ENCODE measurements at places on chromosomes 6 and 20. TPM values are rescaled to one million over a fixed set of nuclear protein-coding genes. Genes with fewer than 3 reads are reported as not detected.

GRCh38 chr6:108763931-108764579 is 84.2 kb upstream of the ARMC2 start:
- peak overlapping the region; percentile 12 for H3K4me3 ChIP-seq
- peak overlapping the region; percentile 75 for H3K27ac ChIP-seq
- no peaks in the 10 kb centered on the region for H3K36me3 ChIP-seq
- H3K27me3 ChIP-seq, result no peaks in the 10 kb centered on the region
- peak; percentile 93 for DNase-seq

- no peak overlapping the region for H3K27ac ChIP-seq
- no peaks in the 10 kb centered on the region for H3K27me3 ChIP-seq
- H3K4me3 ChIP-seq, result no peak overlapping the region
- H3K4me1 ChIP-seq, result no peaks in the 10 kb centered on the region
- no peaks in the 10 kb centered on the region for H3K36me3 ChIP-seq
Observed at GRCh38 chr6:101851911-101852310, 458.4 kb downstream of the GRIK2 start.

DNA sequence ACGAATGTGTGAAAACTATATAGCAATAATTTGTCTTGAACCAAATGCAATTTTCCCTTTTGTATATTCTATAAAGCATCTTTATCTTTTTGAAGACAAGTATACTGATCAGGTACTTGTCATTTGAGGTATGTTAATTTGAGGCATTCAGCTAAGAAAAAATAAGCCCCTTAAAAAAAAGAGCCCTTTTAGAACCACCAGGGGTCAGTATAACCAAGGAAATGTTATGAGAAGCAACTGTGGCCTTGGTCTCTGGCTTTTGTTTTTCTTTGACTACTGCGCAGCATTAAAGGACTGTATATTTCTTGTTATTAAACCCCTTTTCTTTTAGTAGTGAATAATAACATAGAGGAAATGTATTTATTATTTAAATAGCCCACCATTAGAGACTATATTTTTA is 43.1 kb downstream of the CD109 start:
- no peak overlapping the region for H3K4me3 ChIP-seq
- H3K27ac ChIP-seq, result no peak overlapping the region
- H3K36me3 ChIP-seq, result no peaks in the 10 kb centered on the region

DNA sequence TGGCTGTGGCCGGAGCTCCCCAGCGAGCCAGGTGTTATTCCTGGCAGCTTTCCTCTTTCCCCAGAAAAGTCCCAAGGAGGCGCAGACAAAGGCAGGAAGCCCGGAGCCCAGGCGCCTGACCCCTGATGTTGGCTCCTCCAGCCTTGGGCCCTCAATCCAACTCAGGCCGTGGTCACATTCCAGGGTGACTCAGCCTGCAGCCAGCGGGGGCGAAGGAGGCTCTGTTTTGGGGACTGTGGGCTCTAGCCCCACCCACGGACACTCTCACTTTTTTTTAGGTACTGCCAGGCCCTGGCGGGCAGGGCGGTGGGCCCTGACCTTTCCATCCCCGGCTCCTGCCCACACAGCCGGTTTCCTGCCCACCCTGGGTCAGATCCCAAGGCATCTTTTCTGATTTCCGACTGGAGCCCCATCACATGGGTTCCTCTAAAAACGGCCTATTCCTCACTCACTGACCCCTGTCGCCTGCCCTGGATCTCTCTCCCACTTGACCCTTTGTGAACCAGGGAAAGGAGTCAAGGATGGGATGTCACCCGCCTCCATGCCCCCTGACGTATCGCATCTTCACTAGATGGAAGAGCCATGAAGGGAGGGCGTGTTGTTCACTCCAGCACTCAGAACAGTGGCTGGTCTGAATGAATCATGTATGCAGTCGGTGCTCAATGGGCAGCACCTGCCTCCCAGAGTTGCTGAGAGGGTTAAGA is 5.5 kb downstream of the PTGIS start:
- H3K27me3 ChIP-seq, result peaks cover 17% of the 10 kb centered on the region
- no peak for DNase-seq
- H3K27ac ChIP-seq, result no peak overlapping the region
- peaks cover 11% of the 10 kb centered on the region for H3K4me1 ChIP-seq
- no peaks in the 10 kb centered on the region for H3K36me3 ChIP-seq

GRCh38 chr20:9886227-9886626 is 47.4 kb upstream of the PAK5 start:
- H3K27me3 ChIP-seq, result no peaks in the 10 kb centered on the region
- no peak for DNase-seq
- H3K27ac ChIP-seq, result no peak overlapping the region

DNA sequence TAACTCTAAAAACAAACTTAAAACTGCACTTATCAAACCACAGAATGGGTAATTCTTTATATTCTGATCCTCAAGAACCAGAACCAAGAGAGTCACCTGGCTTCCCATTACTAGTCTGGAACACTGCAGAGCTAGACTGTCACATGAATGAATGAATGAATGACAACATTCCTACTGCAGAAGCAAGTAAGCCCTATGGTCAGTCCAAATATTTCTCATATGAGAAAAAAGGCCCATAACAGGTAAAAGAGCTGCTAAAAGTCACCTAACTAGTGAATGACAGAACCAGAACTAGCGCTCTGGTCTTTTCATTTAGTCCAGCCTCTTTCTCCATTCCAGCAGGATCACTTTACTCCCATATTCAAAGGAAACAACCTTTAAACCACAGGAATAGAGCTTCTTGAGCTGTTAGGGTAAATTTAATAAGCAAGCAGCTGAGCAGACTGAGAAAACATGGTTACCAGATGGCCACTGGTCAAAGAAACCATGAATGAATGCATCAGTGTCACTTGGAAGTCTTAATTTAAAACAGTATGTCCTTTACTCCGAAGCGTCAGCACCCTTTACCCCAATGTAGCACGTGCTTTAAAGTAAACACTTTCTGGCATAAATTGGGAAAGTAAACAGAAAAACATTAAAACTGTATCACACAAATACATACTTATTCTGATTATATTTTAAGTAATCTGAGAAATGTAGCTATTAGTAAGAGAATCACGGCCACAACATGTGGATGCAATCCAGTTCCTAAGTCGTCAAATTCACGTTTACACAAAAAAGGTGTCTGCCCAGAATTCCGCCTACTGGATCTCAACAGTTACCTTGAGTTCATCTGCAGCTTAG is 1.4 kb downstream of the PREP start:
- H3K4me3 ChIP-seq, result peak overlapping the region; percentile 96
- H3K36me3 ChIP-seq, result no peaks in the 10 kb centered on the region
- H3K27me3 ChIP-seq, result no peaks in the 10 kb centered on the region
- peak overlapping the region; percentile 80 for H3K27ac ChIP-seq

DNA sequence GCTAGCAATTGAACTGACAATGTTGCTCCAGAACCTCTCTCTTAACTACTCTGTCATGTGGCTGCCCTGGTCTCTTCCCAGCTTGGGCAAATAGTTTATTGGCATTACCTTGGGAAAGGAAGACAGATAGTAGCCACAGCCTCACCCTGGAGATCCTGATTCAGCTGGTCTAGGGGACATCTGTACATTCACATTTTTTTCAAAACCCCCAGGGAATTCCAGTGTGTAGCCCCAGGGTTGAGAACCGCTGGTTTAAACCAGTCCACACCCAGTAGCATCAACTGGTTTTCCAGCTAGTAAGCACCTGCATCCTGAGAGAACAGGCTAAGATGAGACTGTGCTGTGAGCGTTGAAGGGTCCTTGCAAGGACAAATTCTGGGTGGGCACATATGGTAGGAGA is 9.6 kb downstream of the SCUBE3 start:
- no peak overlapping the region for H3K4me3 ChIP-seq
- H3K27ac ChIP-seq, result no peak overlapping the region
- no peaks in the 10 kb centered on the region for H3K36me3 ChIP-seq
- no peaks in the 10 kb centered on the region for H3K27me3 ChIP-seq

GRCh38 chr6:170175644-170176135 is 115.2 kb downstream of the DLL1 start:
- H3K4me1 ChIP-seq, result no peaks in the 10 kb centered on the region
- no peak overlapping the region for H3K4me3 ChIP-seq
- H3K27ac ChIP-seq, result no peak overlapping the region
- no peaks in the 10 kb centered on the region for H3K36me3 ChIP-seq
- no peak for DNase-seq

DNA sequence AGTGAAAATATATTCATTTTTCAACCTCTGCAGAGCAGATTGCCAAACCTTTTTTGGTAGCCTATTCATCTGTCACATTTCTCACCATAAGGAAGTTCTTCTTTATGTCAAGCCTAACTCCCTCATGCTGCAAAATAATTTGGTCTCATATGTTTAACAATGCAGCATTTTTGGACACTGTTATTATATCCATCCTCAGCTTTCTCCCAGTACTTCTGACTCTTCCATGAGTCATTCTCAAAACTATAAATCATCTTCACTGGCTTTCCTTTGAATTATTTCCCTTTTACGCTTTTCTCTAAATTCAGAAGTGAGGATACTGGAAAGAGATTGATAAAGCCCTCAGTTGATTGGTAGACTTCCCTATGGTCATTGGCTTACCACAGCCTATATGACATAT is 192.2 kb downstream of the TPBG start:
- no peak overlapping the region for H3K4me3 ChIP-seq
- no peaks in the 10 kb centered on the region for H3K36me3 ChIP-seq
- H3K27ac ChIP-seq, result no peak overlapping the region
- DNase-seq, result no peak

DNA sequence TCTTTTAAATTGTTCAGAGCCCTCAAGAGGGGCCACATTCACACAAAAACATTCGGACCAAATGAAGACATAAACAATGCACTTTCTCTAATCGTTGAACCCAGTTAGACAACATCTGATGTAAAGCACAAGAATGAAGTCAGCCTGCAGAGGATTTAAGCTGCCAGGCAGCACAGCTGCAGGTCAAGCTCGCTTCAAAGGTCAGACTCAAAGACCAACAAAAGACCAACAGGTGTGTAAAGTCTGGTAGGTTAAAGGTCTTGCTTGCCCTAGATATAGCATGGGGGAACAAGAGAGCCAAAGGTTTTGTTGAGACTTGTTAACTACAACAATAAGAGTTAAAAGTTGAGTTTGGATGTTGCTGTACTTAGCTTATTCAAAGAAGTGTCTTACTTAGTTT is 26.7 kb upstream of the MYLIP start:
- H3K4me3 ChIP-seq, result no peak overlapping the region
- H3K36me3 ChIP-seq, result no peaks in the 10 kb centered on the region
- H3K27me3 ChIP-seq, result no peaks in the 10 kb centered on the region
- H3K4me1 ChIP-seq, result no peaks in the 10 kb centered on the region
- no peak for DNase-seq
- no peak overlapping the region for H3K27ac ChIP-seq

GRCh38 chr6:13282393-13283069 is 45.8 kb downstream of the TBC1D7 start:
- H3K36me3 ChIP-seq, result no peaks in the 10 kb centered on the region
- H3K4me3 ChIP-seq, result no peak overlapping the region
- H3K4me1 ChIP-seq, result peaks cover 18% of the 10 kb centered on the region
- H3K27me3 ChIP-seq, result no peaks in the 10 kb centered on the region
- DNase-seq, result peak; percentile 60

DNA sequence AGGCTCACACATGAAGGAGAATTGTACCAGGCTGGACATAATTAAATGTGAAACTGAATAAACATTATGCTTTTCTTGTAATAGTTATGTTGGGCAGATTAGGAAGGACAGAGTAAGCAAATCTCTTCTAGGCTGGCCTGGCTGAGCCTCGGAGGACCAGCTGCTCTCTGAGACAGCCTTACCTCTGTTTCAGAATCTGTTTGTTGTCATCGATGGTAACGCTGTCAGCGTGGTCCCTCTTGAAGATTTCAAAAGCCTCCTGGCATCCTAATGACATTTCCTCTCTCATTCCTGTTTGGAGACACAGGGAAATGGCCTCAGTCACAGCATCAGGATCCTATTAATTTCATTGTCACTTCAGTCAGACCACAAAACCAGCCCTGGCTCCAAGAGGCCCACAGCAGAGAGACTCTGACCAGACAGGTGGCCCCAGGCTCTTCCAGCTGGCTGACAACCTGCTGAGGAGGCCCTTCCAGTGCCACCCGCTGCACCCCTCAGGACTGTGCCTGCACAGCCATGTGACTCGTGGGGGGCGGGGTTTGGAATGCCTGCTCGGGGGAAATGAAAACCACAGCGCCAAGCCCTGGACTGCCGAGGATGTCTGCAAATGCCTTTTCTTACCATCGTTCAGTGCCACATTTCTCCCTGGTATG is 108.5 kb upstream of the KCNK16 start:
- H3K4me3 ChIP-seq, result no peak overlapping the region
- no peaks in the 10 kb centered on the region for H3K36me3 ChIP-seq
- H3K27me3 ChIP-seq, result no peaks in the 10 kb centered on the region
- H3K27ac ChIP-seq, result no peak overlapping the region
- no peaks in the 10 kb centered on the region for H3K4me1 ChIP-seq

DNA sequence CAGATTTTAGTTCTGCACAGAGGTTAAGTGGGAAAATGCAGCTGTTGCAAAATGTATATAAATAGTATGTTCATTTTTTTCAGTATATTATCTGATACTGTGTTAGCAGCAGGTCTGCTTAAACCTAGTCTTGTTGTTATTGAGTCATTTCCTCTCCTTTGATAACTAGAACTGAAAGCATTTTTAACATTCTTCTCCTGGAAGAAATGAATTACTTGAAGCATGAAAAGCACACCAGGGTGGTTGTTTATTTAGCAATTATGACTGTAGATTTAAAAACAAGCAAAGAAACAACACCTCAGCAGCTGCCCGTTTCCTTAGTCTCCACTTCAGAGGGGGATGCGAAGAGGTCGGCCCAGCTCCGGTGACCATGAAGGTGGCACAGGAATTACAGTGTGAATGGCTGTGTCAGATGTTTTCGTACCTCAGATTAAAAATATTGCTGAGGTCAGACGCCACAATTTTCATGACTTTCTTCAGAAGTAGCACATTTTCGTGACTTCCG is 53.5 kb downstream of the GOPC start:
- peak; percentile 77 for DNase-seq
- peaks cover 31% of the 10 kb centered on the region for H3K4me1 ChIP-seq
- H3K27me3 ChIP-seq, result no peaks in the 10 kb centered on the region
- H3K4me3 ChIP-seq, result no peak overlapping the region
- peak overlapping the region; percentile 40 for H3K27ac ChIP-seq

DNA sequence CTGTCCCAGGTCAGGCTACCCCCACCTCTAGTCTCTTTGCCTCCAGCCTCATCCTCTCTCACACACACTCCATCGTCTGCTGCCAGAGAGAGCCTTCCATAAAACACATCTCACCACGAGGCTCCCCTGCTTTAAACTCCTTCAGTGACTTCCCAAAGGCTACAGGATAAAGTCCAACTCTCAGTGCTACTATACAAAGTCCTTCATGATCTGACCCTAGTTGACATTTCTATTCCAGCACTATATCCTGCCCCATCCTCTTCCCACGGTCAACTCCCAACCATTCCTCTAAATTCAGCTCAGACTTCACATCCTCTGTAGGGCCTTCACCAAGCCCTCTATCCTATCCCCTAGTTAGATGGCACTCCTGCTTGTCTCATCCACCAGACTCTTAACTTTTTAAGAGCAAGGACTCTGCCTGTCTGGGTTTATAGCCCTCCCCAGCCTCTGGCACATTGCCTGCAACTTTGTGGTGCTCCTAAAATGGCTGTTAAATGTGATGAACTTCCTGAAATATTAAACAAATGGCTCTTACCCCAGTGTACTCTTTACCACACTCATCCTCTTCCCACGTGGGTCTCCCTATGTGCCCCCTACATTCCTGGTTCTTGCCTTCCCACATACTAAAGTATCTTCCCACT is 36.1 kb downstream of the KIF16B start:
- peaks cover 14% of the 10 kb centered on the region for H3K4me1 ChIP-seq
- H3K27ac ChIP-seq, result no peak overlapping the region
- no peaks in the 10 kb centered on the region for H3K27me3 ChIP-seq
- H3K36me3 ChIP-seq, result no peaks in the 10 kb centered on the region

Gene PRSS35
- total RNA-seq, result not detected

Gene WDR46
- 105 TPM for total RNA-seq

Gene ROS1
- not detected for total RNA-seq

Gene MUCL3
- not detected for total RNA-seq

Gene VGLL2
- not detected for total RNA-seq

Gene KCNQ2
- total RNA-seq, result not detected

Gene ADGRF4
- total RNA-seq, result not detected

Gene EPM2A
- 9.2 TPM for total RNA-seq
